Hematopoietic multipotent progenitor cell treated with erythropoietin and hydrocortisone succinate and interleukin-3 and kit ligand, for 4 days (in vitro differentiated cells): ENCODE measurements at places on chromosomes 12 and 14.
A peak's percentile ranks its signal among the peaks of the same experiment; 100 is the strongest.

- no peak for DNase-seq
Observed at GRCh38 chr12:72535212-72535990, 263.2 kb downstream of the TRHDE start.

GRCh38 chr12:114685869-114686268 is 1.9 kb upstream of the TBX3 start:
- no peak for DNase-seq

GRCh38 chr12:77895699-77896098 is 65.0 kb downstream of the NAV3 start:
- DNase-seq = no peak

DNA sequence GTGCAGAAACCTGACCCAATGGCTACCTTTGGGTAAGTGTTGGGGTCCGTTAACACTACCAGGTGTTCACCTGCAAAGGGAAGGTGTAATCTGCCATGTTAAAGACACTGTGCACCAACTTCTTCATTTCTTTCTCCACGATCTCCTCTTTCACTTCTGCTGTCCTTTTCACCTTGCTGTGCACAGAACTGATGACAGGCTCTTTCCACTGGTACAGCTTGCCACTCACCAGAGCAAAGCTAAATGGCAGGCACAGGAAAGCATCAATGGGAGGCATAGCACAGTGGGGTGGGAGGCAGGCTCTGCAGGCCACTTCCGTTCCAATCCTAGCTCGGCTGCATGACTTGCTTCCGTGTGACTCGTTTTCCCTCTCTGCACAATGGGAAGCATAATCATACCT is 2.6 kb upstream of the C12orf76 start:
- DNase-seq = no peak

DNA sequence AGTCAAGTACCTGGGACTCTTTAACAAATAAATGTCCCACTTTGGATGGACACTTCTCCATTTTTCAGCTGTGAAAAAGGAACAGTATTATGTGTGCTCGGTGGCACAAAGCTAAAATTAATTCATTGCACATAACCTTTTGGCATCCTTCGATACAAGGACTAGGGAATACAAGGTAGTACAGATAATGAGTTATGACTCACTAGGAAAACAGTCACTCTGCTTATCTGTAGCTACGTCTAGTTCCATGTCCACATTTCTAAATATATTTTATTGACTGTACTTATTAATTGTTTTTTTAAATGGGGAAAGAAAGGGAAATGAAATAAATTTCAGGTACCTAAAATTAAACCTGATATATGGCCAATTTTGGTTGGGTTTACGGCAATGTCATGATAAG is 35.2 kb upstream of the RIC8B start:
- no peak for DNase-seq

DNA sequence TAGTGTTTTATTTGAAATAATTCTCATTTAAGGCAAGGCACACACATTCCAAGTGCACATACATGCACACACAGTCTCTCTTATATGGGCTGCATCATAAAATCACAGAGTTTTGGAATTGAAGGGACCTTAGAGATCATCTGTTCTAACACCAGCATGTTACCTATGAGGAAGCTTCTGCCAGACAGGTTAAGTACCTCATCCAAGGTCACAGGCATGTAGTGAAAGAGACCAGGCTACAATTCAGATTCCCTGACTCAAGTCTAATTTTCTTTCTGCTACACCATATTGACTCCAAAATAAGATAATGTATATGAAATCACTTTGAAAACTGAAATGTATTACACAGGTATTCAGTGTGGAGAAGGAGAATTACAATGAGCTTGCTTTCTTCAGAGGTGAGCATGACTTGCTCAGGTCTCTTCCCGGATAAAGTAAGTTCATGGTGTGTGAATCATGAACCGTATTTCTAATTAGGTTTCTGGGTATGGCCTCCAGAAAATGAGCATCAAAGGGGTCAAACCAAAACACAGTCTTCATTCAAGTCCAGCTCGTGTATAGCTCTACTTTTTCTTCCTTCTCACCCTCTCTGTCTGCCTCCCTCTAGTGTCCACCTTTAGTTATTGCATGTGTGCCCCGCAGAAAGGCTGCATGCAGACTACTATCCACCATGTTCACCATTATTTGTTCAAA is 411.9 kb downstream of the FUT8 start:
- peak; percentile 89 for DNase-seq

DNA sequence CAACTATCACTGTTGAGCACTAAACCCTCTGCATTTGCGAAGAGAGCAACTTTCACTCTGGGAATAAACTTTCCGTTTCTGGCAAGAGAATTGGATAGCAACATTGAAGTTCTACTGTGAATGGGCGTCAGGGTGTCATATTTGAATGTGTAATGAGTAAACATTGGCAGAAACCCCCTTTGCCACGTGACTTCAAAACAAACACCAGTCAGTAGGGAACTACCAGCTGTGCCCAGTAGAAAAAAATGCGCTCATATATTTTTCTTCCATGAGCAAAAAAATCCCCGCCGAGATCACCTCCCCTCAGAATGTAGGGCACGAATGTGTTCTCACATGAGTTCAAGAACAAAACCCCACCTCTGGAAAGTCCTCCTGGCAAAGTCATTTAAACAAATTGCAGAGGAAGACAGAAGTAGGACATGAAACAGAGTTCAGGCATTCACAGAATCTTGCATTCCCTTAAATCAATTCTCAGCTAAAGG is 80.6 kb downstream of the BTG1 start:
- DNase-seq = no peak
